ENCODE measurements at places on chromosomes 11 and 22.

DNA sequence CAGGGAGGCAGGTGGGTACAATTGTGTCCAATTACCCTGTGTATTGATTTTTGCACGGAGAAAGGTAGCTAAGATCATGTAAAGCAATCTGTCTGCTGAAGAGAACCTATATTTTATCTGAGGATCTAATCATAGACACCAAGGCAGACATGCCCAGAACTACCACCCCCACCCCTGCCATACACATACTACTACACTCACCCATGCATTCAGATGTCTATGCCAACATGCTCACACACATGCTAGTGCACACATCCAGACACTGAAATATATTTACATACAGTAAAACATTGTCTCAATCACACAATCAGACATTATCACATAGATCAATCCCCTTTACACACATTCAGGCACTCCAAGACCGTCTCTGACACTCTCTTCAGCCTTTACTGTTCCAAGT, 1.8 kb downstream of the SCN3B start:
- no peak for ATAC-seq

DNA sequence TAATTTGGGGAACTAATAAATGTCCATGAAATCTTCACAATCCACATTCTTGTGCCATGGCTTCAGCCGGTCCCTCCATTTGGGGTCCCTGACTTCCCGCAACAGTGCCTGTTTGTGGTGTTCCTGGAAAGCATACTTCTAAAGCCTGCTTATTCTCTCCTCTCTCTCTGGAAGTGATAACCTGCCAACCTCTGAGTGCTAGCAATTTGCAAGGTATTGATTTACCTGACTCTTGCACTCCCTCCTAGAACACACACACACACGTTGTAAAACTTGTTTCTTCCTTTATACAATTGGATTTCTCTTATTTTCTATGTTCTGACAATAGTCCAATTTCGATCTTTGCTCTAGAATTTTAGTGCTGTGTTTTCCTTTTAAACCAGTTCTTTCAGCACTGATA, 58.5 kb downstream of the NXPE2 start:
- ATAC-seq = no peak

- ATAC-seq = no peak
Observed at GRCh38 chr11:9263840-9264315, 1.3 kb downstream of the DENND5A start.

DNA sequence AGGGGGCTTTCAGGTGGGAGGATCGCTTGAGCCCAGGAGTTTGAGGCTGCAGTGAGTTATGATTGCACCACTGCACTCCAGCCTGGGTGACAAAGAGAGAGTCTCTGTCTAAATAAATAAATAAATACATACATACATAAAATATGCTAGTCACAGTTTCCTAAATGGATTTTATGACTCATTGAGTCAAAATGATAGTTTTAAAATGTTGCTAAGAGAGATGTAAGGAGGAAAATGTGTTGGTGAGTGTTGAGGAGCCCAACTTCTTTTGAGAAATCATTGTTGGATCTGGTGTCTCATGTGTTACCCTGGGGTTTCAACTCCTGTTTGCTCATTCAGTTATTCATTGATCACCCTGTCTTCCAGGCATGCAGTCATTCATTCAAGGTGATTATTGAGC, 21.0 kb downstream of the PARVB start:
- ATAC-seq = no peak

- no peak for ATAC-seq
Observed at GRCh38 chr11:45411228-45411946, 125.2 kb upstream of the SYT13 start.

GRCh38 chr11:127392575-127392974, 392.0 kb upstream of the KIRREL3 start:
- ATAC-seq = no peak

DNA sequence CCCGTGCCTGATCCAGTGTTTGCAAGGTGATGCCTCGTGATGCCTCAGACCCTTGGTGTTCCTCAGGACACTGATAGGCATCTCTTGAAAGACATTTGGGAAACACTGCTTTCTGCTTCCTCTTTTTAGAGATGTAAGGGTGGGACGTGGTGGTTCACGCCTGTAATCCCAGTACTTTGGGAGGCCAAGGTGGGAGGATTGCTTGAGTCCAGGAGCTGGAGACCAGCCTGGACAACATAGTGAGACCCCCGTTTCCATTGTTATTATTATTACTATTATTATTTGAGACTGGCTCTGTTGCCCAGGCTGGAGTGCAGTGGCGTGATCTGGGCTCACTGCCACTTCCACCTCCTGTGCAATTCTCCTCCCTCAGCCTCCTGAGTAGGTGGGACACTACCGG, 6.5 kb upstream of the SOX10 start:
- ATAC-seq = no peak

DNA sequence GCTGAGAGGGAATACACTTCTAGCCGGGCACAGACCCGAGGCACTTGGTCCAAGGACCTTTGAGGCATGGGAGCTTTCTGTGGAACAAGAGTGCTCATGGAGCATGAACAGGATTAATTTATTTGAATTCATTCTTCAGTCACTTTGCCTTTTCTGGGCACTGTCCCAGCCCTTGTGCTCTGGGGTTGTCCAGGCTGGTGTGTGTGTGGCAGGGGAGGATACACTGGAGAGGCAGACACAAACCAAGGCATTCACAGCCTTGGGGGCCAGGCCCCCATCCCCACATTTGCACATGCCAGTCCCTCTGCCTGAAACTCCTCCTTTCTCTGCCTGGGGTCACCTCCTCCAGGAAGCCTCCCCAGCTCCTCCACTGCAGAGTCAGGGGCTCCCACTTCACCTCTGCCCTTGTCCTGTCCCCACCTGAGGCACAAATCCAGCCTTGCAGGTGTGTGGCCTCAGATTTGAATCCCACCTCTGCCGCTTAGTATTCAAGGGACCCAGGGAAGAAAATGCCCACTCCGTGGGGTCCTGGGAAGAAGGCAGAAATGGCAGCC, 55.5 kb downstream of the MYO7A start:
- no peak for ATAC-seq

- no peak for ATAC-seq
Observed at GRCh38 chr11:120867024-120867423, 156.9 kb upstream of the TBCEL start.

DNA sequence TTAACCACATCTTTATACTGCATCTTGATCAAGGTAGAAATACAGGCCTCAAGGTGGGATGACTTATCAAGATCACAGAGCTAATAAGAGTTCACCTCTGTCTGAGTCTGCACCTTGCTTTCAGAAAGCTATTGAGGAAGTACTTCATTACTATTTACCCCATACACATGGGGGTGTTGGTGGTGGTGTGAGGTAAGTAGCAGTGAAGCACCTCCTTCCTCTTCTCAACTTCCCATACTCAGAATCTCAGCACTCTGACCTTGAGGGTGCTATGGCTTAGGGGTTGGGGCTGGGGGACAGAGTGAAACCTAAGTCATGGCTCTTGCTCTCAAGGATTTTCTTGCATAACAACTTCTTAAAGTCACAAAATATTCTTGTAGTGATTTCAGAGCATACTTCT, 56.9 kb downstream of the ME3 start:
- ATAC-seq = no peak

- ATAC-seq = no peak
Observed at GRCh38 chr22:45996241-45997076, 19.5 kb upstream of the WNT7B start.

- ATAC-seq = peak; percentile 45
Observed at GRCh38 chr11:110795112-110795624, 82.9 kb upstream of the ARHGAP20 start.

DNA sequence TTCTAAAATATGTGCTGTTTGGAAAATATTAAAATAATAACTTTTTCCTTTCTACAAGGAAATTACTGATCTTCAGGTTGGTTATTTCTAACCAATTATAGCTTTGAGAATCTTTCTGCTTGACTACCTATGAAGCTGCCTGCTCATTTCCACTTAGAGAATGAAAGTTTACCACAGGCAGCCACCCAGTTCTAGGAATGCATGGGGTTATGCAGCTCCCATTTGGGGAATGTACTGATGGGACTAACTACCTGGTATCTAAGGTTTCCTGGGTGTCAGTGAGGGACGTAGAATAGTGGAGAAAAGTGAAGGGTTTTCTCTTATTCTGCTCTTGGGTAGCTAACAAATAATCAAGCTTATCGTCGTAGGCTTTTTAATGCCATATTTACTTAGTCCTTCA, 73.4 kb downstream of the DEUP1 start:
- ATAC-seq = no peak
